ENCODE measurements at places on chromosomes 3 and 15.

GRCh38 chr3:111324645-111325044, 217.4 kb upstream of the CD96 start:
- peak; percentile 26 for DNase-seq

DNA sequence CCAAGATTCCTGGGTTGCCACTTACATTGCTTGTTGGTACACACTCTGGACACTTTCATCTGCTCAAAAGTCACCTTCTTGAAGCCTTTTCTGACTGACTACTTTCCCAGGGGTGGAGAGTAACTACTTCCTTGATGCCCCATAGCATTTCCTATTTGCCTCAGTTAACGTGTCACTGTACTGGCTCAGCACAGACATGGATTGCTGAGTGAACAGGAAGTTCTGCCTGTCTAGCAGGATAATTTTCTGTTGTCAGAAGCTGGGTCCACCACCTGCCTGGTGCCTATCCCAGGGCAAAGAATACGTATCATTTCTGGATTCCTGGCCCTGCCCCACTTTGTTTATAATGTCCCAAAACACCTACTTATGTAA, 15.3 kb upstream of the ABHD17C start:
- no peak for DNase-seq

GRCh38 chr15:43095243-43095642, 10.6 kb downstream of the UBR1 start:
- DNase-seq, result no peak

- DNase-seq, result no peak
Measured at GRCh38 chr3:191166368-191166767, 32.7 kb upstream of the OSTN start.

- DNase-seq, result no peak
Measured at GRCh38 chr3:132675408-132675807, 15.3 kb downstream of the UBA5 start.

DNA sequence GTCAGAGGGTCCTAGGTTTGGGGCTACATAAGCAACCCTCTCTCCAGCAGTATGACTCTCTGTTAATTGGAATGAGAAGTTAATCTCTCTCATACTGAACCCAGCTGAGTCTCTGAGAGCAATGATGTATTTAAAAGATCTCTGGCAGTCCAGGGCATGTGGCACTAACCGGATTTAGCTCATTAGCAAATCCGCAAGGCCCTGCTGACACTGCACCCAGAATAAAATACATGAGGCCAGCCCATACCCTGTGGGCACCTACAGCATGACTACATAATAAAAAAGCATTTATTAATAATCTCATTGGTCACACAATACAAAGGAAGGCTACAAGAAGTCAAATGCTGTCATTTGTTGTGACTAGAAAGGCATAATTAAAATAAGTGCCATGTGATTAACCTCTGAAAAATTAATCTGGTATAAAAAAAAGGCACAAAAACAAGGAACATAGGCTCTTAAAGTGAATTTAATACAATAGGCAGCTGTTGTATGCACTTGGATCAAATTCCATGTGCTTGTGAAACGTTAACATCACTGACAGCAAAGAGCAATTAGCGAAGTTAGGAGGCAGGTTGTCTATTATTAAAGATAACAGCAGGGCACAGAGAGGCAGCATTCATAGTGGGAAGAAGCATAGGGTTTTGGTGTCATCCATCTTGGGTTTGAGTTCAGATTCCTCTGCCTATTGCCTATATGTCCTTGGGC, 381.2 kb downstream of the WDR72 start:
- no peak for DNase-seq

- no peak for DNase-seq
Measured at GRCh38 chr3:11009898-11010297, 17.4 kb downstream of the SLC6A1 start.

DNA sequence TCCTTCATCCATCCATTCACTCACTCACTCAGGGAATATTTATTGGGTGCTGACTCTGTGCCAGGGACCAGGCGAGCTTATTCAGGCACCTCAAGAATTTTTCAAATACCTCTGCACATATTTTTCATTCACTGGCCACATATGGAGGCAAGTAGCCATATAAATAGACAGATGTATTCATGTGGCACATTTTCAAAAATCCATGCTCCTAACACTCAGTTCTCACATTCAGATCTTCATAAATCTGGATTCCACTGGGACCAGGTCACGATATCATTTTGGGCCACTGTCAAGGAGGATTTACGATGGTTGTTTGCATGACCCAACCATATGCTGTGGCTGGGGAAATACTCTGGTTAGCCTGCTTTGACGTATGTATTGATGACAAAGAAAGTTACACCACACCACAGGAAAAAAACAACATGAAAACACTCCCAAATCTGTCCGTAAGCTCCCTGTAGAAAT, 241.8 kb upstream of the LRTM1 start:
- no peak for DNase-seq

DNA sequence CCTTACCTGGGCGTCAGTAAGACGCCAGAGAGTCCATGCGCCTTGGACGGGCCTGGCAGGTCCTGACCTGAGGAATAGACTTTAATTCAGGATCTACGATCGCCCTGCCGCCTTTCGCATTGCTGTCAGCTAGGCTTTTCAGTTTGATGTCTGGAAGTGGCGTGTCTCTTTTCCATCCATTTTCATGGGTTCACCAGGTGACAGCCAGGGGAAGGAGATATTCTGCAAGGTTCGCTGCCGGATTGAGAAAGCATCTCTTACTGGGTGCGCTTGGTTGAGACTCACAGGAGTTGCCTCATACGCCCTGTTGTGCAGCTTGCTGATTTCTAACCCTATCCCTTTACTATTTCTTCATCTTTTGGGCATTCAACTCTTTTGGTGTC, 7.4 kb downstream of the EPHA3 start:
- DNase-seq, result no peak

DNA sequence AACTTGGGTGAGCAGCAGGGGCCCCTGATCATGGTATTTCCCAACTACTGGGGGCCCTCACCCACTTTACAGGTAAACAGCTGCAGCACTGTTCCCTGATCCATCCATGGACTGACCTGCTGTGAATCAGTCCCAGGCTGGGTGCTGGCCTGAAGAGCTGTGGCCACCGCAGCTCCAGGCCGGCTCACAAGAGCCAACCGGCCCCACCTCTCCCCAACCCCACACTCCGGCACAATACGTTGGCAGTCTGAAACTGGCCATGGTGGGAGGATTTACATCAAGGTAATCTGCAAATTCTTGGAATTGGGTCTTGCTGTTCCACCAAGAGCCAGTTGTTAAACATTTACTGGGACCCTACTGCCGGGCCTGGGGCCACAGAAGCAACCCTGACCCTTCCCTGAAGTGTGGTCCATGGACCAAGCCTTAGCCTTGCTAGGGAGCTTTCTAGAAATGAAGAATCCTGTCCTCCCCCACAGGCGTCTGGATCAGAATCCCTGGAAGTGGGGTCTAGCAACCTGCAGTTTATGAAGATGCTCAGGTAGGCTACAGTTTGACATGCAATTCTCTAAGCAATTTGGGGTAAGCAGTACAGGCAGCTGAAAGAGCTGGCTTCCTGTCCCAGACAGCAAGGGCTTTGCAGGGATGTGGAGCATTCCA, 3.7 kb downstream of the SLC6A20 start:
- DNase-seq, result no peak

GRCh38 chr15:57554812-57555179, 36.9 kb upstream of the MYZAP start:
- no peak for DNase-seq

DNA sequence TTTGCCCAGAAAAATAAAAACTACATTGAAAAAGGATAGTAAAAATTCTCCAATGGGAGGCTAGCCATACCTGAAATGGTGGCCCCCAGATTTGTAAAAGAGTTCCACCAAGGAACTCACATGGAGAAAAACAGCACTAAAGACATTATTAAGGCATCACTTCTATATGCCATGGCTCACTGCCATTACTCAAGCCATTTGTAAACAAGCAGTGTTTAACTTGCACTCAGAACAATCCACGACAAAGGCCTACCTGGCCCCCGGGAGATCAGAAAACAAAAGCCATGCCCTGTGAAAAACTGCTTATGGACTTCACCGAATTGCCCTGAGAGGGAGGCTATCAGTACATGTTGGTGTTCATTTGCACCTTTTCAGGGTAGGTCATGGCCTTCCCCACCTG, 19.6 kb downstream of the CCR8 start:
- no peak for DNase-seq

All from activated CD8-positive, alpha-beta T cell treated with anti-CD3 and anti-CD28 coated beads, Interleukin-2, amount 10 ng/mL, durations not matched to agents 7 days and 5 days (primary cell).